Small intestine (tissue), 16 donors: ENCODE measurements at places on chromosomes 4 and X.
A peak's percentile ranks its signal among the peaks of the same experiment; 100 is the strongest.

- DNase-seq: peak; percentile 81
Measured at GRCh38 chr4:173025131-173025530, 143.5 kb upstream of the GALNT7 start.

- DNase-seq: no peak
Measured at GRCh38 chrX:8688776-8689175, 43.2 kb downstream of the ANOS1 start.

DNA sequence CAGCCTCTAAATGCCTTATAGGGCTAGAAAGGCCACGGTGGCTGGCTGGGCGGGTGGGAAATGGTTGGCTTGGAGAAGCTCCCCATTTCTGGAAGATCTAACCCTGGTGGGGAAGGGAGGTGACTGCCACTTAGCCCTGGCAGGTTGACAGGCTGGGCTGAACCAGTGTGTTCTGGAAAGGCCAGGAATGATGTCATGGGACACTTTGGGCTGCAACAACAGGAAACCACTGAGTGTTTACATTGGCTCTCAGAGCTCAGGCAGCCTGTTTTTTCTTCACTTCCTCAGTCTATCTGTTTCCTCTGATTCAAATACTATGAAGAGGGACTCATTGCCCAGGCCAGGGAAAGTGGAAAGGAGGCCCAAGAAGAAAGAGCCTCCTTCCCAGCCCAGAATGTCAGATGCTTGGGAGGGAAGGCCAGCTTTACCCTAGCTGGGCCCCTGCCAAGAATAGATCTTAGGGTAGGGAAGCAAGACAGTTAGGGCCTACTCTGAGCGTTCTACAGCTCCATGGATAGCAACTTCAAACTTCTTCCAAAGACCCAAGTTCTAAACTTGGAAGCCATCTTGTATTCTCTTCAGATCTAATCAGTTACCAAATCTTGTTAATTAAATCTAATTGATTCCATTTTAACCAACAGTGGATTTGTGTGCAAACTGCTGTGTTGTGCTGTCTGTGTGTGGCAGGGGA is 65.8 kb upstream of the MSN start:
- DNase-seq: peak; percentile 33

GRCh38 chr4:24370421-24370820 is 213.9 kb downstream of the DHX15 start:
- DNase-seq: no peak

GRCh38 chrX:72050011-72050410 is 81.7 kb downstream of the RTL5 start:
- no peak for DNase-seq

DNA sequence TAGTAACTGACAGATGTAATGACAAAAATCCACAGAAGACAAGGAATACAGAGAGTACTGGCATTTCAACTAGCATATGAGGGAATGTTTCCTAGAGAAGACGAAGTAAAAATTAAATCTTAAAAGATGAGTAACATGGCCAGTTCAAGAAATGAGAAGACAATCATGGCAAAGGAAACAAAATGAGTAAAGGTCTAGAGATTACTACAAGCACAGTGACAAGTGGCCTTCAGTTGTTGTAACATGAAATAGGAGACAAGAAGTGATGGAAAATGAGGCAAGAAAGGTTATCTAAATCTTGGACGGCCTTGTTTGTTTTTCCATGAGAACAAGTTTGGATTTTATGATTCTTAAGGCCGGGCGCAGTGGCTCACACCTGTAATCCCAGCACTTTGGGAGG is 81.0 kb downstream of the PPA2 start:
- DNase-seq: no peak

DNA sequence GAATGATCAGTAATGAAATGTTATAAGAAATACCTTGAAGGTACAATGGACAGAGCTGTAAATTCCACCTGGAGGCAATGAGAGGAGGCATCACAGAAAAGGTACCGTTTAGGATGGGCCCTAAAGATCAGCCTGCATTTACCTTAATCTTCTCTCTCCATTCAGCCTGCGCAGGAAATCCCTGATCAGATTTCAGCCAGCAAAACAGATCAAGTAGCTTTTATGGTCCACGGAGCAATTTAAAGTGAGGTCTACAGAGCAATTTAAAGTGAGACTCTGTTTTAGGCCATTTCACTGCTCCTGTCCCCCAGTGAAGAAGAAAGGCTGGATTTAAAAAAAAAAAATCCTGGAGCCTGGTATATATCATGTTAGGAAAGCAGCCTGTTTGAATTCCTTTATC is 195.1 kb upstream of the VCX start:
- no peak for DNase-seq

- no peak for DNase-seq
Measured at GRCh38 chr4:63430105-63430504, 979.1 kb downstream of the TECRL start.

GRCh38 chr4:88613417-88613875 is 21.2 kb downstream of the HERC3 start:
- DNase-seq: peak; percentile 24

DNA sequence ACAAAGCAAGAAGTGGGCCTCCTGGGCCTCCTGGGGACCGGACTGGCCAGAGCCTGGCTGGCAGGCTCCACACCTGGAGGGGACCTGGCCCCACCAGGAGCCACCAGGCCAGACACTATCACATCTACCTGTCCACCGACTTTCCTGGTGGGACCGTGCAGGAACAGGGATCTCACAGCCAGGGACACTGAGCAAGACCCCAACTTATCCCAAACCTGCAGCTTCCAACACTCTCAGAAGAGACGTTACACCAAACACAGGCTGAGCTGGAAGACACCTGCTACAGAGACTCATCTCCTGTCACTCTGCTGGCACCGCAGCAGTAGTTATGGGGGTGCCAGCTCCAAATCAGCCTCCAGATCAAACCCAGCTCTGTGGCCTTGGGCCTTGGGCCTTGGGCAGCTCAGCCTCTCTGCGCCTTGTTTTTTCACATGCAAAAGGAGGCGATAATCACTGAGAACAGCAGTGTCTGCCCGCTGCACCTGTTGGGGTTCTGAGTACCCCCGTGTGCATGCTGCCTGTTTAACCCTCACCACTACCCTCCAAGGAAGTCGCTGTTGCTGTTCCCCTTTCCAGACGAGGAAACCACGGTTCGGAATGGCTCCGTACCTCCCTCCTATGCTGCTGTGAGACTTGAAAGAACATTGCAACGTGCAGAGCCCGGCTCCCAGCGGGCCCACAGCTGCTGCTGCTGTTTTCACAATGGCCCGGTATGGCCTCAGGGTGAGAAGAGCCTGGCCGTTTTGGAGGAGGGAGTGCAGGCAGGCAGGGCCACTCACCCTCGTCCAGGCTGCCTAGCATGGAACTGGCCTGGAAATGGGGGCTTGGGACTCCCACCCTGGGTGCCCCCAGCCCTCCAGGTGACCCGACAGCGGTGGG is 69.6 kb downstream of the ADRA2C start:
- no peak for DNase-seq

- no peak for DNase-seq
Measured at GRCh38 chr4:47577779-47578553, 92.9 kb downstream of the ATP10D start.

DNA sequence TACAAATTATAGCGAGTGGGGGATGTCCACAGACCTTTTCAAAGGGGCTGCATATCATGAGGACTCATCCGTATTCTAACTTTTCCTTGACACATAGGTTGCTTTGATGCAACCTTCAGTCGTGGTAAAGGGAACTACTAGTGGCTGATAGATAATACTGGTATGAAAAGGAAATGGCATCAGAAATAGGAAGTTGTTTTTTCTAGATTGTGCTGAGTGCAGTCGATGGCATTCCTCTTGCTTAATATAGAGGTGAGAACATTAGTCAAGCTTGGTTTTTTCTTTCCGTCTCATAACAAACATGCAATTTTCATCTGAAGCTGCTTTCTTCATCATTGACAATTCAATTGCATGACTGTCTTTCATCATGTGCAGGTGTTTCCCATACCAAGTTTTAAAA is 16.6 kb downstream of the ENPEP start:
- no peak for DNase-seq

GRCh38 chr4:170128219-170128804 is 38.6 kb upstream of the AADAT start:
- no peak for DNase-seq

- no peak for DNase-seq
Measured at GRCh38 chrX:57643698-57644097, 36.4 kb downstream of the NLRP2B start.

DNA sequence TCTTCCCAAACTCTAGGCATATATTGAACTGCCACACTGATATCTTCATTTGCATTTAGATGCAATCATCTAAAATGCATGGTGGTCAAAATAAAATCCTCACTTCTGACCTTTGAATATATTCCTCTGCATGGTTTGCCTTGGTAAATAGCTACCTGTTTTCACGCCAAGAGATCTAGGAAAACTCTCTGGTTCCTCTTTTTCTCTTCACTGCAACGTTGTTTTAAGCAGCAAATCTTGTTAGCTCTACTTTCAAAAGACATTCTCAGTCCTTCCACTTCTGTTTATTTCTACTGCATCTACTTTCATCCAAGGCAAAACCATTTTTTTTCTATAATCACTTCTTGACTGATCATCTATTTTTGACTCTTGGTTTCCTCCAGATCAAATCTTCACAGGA is 1001.6 kb upstream of the GRID2 start:
- DNase-seq: no peak

GRCh38 chrX:15883540-15883863 is 28.9 kb upstream of the AP1S2 start:
- no peak for DNase-seq

- no peak for DNase-seq
Measured at GRCh38 chr4:128830906-128831503, 21.5 kb downstream of the JADE1 start.

DNA sequence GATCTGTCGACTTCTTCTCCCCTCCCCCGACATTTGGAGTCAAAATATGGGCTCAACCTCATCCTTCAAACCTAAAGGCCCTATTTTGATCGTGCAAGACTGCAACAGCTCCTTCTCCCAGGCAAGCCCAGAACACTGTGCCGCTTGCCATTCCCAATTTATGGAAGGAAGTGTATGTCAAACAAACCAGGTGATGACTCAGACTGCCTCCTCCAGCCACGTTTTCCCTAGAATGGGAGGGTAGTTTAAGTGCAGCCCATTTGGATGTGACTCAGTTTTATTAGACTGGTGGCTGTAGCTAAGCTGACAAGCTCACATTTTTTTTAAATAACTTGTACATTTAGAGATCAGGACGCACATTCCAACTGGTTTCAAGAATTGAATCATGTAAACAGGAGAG is 570.4 kb upstream of the DIPK2B start:
- peak; percentile 48 for DNase-seq

GRCh38 chr4:186771624-186772023 is 48.0 kb upstream of the FAT1 start:
- DNase-seq: no peak

- no peak for DNase-seq
Measured at GRCh38 chr4:76963131-76963750, 13.7 kb downstream of the SEPTIN11 start.

GRCh38 chrX:39705290-39705689 is 392.5 kb downstream of the BCOR start:
- DNase-seq: peak; percentile 52

- DNase-seq: no peak
Measured at GRCh38 chrX:17397074-17397473, 22.1 kb downstream of the NHS start.

GRCh38 chrX:53356186-53356585 is 66.3 kb downstream of the SMC1A start:
- DNase-seq: no peak

GRCh38 chr4:153566631-153567150 is 100.5 kb downstream of the TMEM131L start:
- peak; percentile 52 for DNase-seq

DNA sequence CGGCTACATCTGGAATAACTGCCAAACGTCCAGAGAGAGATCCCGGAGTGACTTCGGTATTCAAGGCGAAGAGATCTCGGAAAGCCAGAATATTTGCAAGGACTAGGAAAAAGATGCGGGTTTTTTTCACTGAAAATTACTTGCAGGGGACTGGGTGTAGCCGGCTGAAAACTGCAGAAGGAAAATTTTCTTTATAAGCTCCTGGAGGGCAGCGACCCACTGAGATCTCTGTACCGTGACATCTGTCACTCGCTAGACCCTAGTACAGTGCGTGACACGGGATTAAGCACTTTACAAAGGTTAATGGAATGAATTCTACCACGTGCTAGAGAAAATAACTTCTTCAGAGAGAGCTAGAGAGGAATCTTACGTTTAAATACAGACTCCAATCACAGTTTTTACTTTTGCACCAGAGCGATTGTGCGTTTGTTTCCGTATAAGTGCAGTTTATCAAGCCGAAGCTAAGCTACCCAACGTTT is 1.1 kb upstream of the LCORL start:
- no peak for DNase-seq

GRCh38 chr4:39085891-39086290 is 23.9 kb downstream of the KLHL5 start:
- DNase-seq: no peak

DNA sequence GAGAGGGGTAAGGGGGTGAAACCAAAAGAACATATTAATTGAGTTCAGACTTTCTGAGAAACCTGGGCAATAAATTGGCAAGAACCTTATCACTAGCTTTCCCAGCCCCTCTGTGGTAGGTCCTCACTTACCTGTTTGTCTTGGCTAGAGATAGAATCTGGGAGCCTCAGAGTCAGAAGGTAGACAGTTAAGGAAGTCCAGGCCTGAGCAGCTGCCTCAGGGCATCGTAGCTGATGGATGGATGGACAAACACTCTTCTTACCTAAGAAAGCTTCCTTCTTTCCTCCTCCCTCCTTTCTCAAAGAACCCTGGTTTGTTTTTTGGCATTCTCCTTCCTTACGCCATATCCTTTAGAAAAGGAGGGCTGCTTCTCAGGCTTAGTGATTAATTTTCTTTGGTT is 24.4 kb downstream of the FRAS1 start:
- DNase-seq: no peak

- DNase-seq: no peak
Measured at GRCh38 chrX:9635368-9635767, 130.3 kb downstream of the GPR143 start.

GRCh38 chr4:87030755-87031441 is 96.1 kb downstream of the AFF1 start:
- DNase-seq: no peak

- no peak for DNase-seq
Measured at GRCh38 chrX:12804655-12805054, 13.4 kb downstream of the PRPS2 start.
